IMR-90 (cell line): ENCODE measurements at places on chromosomes 13 and 19. TPM values are rescaled to one million over a fixed set of nuclear protein-coding genes. Genes with fewer than 3 reads are reported as not detected.

GRCh38 chr19:58083021-58083420 is 15.0 kb downstream of the ZSCAN18 start:
- DNase-seq: no peak

GRCh38 chr13:108621462-108621861 is 7.9 kb upstream of the MYO16 start:
- no peak for DNase-seq

GRCh38 chr19:3982701-3983541 is 2.3 kb downstream of the EEF2 start:
- DNase-seq: peak; percentile 74

DNA sequence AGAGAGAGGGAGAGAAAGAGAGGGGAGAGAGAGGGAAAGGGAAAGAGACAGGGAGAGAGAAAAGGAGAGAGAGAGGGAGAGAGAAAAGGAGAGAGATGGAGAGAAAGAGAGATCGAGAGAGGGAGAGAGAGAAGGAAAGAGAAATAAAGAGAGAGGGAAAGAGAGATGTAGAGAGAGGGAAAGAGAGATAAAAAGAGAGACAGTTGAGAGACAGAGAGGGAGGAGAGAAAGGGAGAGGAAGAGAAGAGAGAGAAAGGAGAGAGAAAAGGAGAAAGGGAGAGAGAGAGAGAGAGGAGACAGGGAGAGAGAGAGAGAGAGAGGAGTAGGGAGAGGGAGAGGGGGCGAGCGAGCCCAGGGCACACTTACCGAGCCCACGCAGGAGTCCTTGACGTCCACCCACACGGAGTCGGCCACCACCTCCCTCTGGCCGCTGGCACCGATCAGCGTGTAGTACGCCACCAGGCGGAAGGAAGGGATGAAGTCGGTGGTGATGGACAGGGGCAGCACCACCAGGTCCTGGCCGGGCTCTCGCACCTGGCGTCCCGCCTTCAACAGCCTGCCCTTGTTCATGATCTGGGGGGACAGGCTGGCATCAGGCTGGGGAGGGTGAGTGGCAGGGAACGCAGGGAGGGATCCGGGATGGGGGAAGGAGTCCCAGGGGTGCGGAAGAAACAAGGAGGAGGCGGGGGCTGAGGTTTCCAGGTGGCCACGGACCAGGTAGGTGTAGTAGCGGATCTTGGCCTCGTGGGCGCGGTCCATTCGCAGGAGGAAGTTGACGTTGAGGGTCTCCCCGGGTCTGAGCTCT is 10.0 kb downstream of the C3 start:
- no peak for DNase-seq

- no peak for DNase-seq
These were observed 21.6 kb downstream of the MYCBP2 start for GRCh38 chr13:77305266-77305665.

- no peak for DNase-seq
These were observed 22.0 kb downstream of the MISP start for GRCh38 chr19:772730-773436.

- DNase-seq: no peak
These were observed 417.1 kb downstream of the PCDH17 start for GRCh38 chr13:58048670-58049069.

GRCh38 chr13:71156550-71156949 is 710.5 kb downstream of the DACH1 start:
- DNase-seq: no peak

DNA sequence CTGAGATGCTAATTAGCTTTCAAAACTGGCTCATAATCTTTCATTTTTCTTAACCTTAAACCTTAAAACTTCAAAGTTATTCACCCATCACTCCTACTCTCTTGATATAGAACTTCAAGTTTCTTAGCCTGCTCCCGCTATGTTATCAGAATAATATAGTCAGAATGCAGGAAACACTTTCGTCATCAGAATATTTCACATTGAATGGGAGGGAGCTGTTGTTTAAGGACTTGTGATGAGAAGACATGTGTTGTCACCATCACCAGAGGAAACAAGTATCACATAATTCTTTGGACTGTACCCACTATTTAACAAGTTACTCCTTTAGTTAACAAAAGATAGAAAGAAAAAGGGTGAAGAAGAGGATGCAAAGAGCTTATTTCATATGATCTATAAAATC is 65.0 kb upstream of the FNDC3A start:
- no peak for DNase-seq

SCAF1 gene
- 2.2 and 3.1 TPM in 2 replicates for total RNA-seq

ACP7 gene
- not detected in 2 replicates for total RNA-seq

FUT3 gene
- total RNA-seq: not detected in 2 replicates

DBP gene
- total RNA-seq: 2.5 and 3.6 TPM in 2 replicates

IGFLR1 gene
- 0.72 and 2.8 TPM in 2 replicates for total RNA-seq

ARHGEF1 gene
- 11.5 and 12.5 TPM in 2 replicates for total RNA-seq

DLL3 gene
- 0.28 and 0.36 TPM in 2 replicates for total RNA-seq

LILRB2 gene
- not detected in 2 replicates for total RNA-seq
